ENCODE measurements at places on chromosomes 13 and 19.

- DNase-seq: no peak
Measured at GRCh38 chr19:16077984-16078758, 1.9 kb downstream of the TPM4 start.

- DNase-seq: no peak
Measured at GRCh38 chr19:48118131-48118517, 7.5 kb upstream of the PLA2G4C start.

GRCh38 chr13:94667190-94667589 lies 45.2 kb downstream of the SOX21 start:
- DNase-seq: no peak

DNA sequence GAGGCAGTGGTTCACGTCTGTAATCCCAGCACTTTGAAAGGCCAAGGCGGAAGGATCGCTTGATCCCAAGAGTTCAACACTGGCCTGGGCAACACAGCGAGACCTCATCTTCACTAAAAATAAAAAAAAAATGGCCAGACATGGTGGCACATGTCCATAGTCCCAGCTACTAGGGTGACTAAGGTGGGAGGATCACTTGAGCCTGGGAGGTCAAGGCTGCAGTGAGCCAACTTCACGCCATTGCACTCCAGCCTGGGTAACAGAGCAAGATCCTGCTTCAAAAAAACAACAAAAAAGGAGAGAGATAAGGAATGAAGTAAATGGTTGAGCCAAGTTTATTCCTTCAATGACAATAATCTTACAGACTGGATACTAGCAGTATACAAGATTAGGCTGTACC lies 21.3 kb downstream of the TBC1D4 start:
- DNase-seq: no peak

DNA sequence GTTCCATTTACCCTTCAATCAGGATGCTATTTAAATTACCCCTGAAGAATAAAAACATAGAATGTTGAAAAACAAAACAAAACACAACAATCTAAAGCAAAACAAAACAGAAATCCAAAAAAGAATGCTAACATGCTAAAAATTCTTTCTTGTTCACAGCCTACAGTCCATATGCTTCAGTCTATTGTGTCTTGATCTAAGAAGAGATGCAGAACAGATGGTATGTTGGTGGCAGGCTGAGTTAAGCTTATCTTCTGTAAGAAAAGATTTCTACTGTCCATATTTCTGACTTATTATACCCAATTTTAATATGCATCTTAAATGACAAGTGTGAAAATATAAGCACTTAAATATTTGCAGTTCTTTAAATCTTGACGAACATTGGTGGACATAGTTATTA lies 356.1 kb upstream of the SLITRK1 start:
- no peak for DNase-seq

GRCh38 chr19:15453091-15453578 lies 3.4 kb upstream of the WIZ start:
- DNase-seq: no peak

- no peak for DNase-seq
Measured at GRCh38 chr19:40756502-40757110, 5.6 kb downstream of the SNRPA start.

DNA sequence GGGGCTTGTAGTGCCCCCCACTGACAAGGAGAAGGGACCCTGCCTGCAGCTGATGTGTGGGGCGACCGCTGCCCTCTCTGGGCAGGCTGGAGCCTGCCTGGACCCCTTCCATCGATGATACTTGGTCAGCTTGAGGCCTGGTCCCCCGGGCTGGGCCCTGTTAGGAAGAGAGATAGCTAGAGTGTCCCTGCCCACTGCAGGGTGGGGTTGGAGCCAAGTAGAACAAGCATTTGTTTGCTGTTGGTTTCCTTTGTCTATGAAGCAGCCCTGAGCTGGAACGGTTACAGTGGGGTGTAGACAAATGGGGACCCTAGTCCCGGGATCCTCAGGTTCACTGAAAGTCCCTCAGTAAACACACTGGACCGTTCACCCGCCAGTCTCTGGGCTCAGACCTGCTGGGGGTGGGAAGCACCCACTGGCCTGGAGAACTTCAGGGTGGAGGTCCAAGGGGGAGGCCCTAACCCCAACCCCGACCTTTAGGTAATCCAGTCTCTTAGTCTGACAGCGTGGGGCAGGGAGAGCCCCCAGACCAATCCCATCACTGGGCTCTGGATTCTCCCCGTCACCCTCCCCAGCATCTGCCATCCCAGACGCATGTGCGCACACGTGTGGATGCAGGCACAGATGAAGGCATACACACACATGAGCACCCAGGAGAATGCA lies 204.8 kb upstream of the ZNF536 start:
- no peak for DNase-seq

- DNase-seq: no peak
Measured at GRCh38 chr13:91369441-91369831, 21.9 kb downstream of the MIR17HG start.

- no peak for DNase-seq
Measured at GRCh38 chr13:105428811-105429210, 1106.7 kb downstream of the EFNB2 start.

GRCh38 chr13:40980461-40980860 lies 38.7 kb downstream of the ELF1 start:
- DNase-seq: no peak

DNA sequence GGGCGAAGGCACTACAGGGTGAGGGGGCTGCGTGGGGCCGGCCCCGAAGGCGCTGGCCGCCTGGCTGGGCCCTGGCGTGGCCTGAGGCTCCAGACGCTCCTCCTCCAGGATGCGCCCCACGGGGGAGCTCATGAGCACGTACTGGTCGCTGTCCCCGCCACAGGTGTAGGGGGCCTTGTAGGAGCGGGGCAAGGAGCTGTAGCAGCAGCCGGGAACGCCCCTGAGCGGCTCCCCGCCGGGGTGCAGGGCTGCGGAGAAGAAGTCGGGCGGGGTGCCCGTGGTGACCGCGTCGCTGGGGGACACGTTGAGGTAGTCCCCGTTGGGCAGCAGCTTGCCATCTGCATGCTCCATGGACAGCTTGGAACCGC lies 3.0 kb downstream of the IRS2 start:
- no peak for DNase-seq

GRCh38 chr13:93861818-93862217 lies 617.7 kb downstream of the DCT start:
- no peak for DNase-seq

- DNase-seq: no peak
Measured at GRCh38 chr19:45509692-45510015, 2.4 kb downstream of the VASP start.

DNA sequence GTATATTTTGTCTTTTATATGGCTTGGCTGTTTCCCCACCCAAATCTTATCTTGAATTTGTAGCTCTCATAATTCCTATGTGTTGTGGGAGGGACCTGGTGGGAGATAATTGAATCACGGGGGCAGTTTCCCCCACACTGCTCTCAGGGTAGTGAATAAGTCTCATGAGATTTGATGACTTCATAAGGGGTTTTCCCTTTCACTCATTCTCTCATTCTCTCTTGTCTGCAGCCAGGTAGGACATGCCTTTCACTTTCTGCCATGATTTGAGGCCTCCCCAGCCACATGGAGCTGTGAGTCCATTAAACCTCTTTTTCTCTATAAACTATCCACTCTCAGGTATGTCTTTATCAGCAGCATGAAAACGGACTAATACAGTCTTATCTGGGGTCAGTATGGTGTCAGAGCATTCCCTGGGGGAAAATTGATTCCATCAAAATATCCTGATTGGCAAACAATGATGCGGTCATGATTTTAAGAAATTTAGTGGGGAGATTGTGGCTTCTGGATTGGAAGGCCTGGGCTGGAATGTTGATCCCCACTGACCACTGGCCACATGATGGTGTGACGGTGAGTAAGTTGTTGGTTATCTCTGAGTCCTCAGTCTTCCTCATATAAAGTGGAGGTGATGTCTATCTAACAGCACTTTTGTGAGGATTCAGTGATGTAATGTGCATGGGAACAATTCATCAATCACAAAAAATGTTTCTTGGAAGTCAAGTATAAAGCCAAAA lies 27.5 kb upstream of the ANKRD10 start:
- DNase-seq: no peak

DNA sequence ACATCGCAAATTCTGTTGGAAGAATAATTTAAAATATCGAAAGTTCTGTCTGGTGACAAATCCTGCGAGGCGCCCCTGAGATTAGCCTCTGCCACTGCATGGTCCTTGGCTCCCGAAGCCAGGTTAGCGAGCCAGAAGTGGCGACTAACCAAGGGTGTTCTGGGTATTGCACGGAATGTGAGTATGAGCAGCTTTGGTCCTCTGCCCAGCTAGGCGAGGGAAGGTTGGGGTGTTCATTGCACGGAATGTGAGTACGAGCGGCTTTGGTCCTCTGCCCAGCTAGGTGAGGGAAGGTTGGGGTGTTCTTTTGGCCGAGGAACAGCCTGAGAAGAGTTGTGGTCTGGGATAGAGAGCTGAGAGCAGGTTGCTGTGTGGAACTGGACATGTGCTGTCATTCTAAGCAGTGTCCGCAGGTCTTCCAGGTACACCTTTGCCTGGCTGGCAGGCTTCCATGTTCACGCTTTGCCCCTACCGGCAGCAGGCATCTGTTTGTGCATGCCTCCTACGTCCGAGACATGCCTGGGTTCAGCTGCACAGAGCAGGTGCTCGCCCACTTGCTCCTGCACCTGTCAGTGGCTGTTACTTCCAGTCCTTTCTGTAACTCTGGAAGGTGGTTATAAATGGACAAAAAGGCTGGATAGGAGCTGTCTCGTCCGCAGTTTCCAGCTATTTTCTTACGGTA lies 18.3 kb upstream of the TEX29 start:
- no peak for DNase-seq

DNA sequence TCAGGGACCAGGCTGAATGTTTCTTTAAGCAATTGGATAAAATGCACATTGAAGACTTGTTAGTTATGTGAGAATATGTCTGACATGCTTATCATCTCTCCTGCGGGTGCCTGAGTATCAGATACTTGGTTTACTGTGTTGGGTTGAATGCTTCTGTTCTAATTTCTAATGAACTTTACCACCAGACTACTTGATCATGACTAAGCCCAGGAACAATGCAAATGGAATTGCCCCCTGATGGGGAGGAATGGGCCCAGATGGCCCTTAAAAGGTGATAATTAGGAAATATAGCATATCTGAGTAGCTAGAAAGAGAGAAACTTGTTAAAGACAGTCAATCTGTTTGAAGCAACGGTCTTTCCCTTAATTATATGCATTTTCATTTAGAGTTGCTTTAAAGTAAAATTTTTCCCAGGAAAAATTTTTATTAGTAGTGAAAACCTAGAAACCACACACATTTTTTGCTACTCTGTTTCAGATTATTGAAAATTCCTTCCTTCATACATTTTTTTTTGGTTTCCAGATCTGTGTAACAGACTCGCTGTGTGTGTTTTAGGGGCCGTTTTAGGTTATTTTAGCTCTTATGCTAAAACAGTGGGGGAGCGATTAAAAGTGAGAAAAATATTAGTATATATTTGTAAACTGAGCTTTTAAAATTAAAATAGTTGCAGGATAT lies 186.6 kb downstream of the TM9SF2 start:
- DNase-seq: no peak
